ENCODE measurements at places on chromosomes 12 and 14.

DNA sequence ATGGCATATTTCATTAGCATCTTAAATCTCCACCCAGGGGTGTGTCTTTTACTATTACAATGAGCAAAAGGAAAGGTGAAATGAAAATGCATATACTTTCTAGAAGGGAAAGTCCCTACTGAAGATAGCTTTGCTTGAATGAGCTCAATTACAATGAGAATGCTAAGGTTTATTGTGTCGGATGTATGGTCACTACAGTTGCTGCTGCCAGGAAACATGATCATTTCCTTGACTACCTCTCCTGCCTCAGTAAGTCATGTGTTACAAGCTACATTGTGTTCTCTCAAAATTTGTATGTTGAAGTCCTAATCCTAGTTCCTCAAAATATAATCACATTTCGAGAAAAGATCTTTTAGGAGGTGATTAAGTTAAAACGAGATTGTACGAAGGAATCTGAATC is 322.2 kb downstream of the MDGA2 start:
- no peak for DNase-seq

DNA sequence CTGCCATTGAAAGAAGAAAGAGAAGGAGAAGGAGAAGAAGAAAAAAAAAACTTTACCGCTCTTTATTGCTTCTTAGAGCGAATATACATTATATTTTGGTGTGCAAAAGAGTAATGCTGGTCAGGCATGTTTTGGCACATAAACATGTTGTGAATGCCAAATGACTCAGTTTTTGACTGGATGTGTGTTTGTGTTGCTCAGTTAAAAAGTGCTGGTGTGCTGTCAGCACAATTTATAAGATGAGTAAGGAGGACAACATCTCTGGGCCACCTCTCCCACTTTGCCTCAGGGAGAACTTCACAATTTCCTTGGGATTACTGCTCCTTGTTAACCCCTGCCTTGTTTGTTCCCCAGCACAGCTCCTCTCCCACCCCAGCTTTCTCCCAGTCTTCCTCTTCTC is 584.8 kb downstream of the ETNK1 start:
- no peak for DNase-seq

- no peak for DNase-seq
These were observed 18.1 kb downstream of the RFC5 start for GRCh38 chr12:118034429-118035189.

DNA sequence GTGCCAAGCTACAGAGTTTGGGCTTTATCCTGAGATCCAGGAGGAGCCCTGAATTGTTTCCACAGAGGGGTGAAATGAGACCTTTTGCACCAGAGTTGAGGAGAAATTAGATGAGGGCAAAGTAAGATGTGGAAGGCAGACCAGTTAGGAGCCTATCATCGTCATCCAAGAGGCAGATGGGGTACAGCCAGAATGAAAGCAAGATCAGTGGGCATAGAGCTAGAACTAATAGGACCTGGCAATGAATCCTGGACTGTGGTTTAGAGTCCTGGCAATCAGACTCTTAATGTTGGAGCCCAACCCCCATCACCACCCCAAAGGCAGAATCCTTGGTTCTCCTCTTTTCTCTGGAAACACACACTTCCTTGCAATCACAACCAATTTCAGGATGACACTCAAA is 166.6 kb upstream of the HMGA2 start:
- no peak for DNase-seq

DNA sequence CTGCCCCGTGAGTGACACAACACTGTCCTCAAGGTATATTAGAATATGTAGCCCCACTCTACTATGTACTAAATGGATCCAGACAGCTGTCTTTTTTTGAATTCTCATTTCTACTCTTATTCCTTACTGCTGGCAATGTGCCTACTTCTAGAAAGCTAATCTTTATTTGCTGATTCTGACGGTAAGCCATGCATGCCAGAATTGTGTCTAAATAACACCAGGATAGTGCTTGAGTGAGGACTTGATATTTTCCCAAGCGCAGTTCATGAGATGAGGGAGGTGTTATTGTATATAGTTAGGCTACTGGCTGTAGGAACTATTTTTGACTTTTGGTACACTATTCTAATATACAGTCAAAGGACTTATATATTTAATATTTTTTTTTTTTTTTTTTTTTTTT is 316.2 kb upstream of the NAV3 start:
- no peak for DNase-seq

- DNase-seq = peak; percentile 7
These were observed 560 bp downstream of the LGALS3 start for GRCh38 chr14:55129428-55130195.

- peak; percentile 47 for DNase-seq
These were observed 1.6 kb downstream of the DGKA start for GRCh38 chr12:55932551-55932910.

DNA sequence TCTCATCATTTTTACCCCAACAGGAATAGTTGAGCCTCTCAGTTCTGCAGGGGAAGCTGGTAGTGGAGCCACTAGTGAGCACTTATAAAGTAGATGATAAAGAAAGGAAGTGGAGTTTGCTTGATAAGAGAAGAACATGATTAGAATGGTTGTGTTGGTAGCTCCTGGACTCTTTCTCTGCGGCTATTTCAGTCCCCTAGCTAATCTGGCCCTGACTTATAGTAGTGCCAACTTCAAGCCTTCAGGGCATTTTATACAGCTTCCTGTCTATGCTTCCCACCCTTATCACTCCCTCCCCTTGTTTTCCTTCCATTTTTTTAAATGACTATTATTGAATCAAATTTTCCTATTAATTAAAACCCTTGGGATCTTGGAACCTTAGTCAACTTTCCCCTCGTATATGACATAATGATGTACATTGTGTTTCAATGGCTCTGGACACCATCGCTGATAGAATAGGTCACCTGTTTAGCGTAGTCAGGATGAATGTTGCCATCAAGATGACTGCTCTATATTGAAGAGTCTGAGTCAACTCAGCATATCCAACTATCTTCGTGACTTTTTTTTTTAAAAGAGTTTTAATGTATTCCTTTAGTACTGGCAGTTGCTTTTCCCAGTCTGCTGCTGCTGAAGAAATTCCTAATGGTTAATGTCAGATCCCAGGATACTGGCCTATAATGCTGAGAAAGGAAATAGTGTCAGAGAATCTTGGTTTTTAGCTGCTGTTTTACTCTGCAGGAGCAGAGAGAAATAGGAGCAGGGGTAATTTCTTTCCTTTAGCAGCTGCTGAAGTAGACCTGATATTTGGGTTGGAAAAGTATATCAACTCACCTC is 16.2 kb upstream of the PCNX1 start:
- no peak for DNase-seq

- DNase-seq = no peak
These were observed 194.8 kb downstream of the CAPZA3 start for GRCh38 chr12:18932715-18933114.

- DNase-seq = no peak
These were observed 83.8 kb upstream of the DUSP6 start for GRCh38 chr12:89436062-89436461.

DNA sequence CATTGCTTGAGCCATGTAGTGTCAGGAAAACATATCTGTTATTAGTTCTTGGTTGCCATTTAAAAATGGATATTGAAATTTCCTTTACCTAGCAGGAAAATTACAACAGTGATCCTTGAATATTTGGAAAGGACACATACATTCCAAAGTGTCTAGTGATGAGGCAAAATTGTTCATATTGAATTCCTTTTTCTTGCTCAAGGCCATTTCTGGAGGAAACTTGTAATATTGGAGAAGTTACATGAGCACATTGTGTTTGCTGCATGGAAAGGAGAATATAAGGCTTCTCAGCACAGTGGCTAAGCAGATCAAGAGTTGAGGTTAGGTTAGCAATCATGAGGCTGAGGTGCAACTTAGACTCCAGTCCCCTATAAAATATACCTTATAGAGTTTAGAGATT is 121.9 kb downstream of the PDE3A start:
- DNase-seq = no peak

DNA sequence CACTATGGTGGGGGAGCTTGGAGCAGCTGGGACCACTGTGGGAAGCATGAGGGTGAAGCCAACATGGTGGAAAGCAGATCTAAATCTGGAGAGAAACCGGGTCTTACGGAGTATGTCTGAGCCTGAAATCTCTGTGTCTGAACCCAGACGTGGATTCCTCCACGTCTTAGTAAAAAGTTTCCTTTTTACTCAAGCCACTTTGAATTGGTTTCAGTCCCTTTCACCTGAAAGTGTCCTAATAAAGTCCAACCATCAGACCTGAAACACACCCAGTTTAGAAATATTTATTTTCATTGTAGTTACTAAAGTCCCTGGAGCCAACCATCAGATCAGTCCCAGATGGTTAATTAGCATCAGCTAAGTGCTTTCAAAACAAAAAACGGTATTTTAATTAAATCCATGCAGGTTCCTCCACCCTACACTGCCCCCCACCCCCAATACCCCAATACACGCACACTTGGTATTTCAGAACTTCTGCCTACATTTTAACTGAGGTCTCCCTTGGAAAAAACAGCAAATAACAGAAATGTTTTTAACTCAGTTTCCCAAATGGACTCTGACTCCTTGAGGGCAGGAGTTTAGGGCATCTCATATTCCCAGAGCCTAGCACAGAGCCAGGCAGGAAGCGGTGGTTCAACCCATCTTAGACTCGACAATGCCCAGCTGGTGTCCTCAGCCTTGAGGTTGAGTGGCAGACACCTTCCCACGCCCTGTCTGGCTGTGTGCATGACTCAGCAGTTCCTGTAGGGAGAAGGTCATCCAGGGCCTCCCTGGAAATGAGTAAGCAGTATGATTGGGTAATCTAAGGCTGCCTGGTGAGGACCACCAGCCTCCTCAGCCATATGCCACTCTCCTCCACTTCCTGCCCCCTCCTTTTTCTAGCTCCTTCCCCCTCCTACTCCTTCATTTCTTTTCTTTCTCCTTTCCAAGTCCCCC is 175.8 kb downstream of the TTC8 start:
- DNase-seq = no peak

GRCh38 chr12:56434828-56435227 is 14.4 kb downstream of the TIMELESS start:
- no peak for DNase-seq

DNA sequence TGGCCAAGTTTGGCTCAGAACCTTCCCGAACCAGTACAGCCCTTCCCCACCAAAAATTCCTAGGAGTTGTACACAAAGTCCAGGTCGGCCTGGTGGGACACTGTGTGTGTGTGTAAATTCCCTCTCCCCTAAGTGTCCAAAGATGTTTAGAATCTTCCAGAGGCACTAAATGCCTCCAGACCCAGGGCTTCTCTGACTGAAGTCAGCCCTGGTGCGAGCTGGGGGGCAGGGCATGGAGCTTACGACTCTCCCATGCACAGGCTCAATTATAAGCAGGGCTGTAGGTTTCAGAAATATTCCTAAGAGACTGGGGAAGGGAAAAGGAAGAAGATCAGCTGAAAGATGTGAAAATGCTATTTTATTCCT is 106.9 kb upstream of the ATF7IP start:
- no peak for DNase-seq

- no peak for DNase-seq
These were observed 97.2 kb upstream of the BBS10 start for GRCh38 chr12:76445462-76445861.

- DNase-seq = no peak
These were observed 25.7 kb downstream of the SFSWAP start for GRCh38 chr12:131736446-131737149.

GRCh38 chr12:132433641-132434395 is 56.1 kb upstream of the FBRSL1 start:
- no peak for DNase-seq

DNA sequence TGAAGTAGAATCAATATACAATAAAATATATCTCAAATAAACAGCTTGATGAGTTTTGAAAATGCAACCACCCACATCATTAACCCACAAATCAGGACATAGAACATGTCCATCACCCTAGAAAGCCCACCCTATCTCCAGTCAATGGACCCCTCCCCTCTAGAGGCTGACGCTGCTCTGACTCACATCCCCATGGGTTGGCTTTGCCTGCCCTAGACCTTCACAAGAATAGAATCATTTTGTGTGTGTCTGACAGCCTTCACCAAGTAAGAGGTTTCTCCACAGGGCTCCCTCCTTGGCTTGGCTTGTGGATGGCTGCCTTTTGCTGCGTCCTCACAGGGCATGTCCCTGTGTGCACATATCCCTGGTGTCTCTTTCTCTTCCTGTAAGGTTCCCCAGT is 250.2 kb upstream of the RTL1 start:
- DNase-seq = no peak

GRCh38 chr12:3177778-3178425 is 100.7 kb downstream of the TSPAN9 start:
- no peak for DNase-seq

DNA sequence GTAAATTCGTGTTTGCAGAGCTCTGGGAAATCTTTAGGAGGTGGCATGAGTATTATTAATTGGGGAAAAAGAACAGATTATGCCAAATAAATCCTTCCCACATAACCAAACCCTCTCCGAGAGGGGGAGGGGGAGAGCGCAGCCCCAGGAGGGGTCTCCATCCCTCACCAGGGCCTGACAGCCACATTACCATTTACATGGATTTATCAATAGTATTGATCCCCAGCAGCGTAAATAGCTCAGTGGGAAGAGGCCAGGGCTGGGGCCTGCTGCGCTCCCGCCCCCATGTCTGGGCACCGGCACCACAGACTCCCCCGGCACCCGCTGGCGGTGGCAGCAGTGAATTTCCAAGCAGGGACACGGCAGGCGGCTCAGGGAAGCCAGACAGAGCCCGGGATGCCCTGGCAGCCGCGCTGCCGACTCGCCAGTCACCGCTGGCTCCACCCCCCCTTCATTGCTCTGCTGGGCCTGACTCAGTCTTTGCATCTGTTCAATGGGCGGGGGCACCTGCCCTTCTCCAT is 2.4 kb downstream of the NCOR2 start:
- DNase-seq = no peak

GRCh38 chr12:74871817-74872216 is 334.2 kb downstream of the ATXN7L3B start:
- no peak for DNase-seq

DNA sequence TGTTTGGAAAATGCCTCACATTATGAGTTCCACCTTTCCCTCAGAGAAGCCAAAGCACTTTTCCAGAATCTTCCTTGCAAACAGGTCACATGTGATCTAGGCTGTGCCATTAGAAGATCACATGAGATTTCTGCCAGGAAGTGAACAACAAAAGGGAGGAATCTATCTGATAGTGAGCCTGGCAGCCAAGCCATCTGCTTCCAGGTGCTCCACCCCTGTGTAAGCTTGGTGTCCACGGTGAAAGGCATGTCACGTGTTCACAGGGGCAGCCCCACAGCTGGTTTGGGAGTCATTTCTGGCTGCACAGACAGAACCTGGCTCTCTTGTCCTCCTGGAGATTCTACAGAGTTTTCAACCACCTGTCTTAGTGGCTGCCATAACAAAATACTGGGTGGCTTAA is 3.5 kb upstream of the KSR2 start:
- DNase-seq = no peak

DNA sequence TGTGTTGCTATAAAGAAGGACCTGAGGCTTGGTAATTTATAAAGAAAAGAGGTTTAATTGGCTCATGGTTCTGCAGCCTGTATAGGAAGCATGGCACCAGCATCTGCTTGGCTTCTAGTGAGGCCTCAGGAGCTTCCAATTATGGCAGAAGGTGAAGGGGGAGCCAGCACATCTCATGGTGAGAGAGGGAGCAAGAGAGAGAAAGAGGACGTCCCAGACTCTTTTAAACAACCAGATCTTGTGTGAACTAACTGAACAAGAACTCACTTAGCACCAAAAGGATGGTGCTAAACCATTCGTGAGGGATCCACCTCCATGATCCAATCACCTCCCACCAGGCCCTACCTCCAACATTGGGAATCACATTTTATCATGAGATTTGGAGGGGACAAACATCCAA is 6.1 kb upstream of the SNAPC1 start:
- DNase-seq = no peak

GRCh38 chr12:130563323-130563722 is 152.8 kb downstream of the RIMBP2 start:
- DNase-seq = no peak

- DNase-seq = peak; percentile 51
These were observed 127.3 kb upstream of the CCND2 start for GRCh38 chr12:4145990-4146859.
